Endothelial cell (in vitro differentiated cells): ENCODE measurements at places on chromosomes 11 and 22. TPM values are rescaled to one million over a fixed set of nuclear protein-coding genes. Genes with fewer than 3 reads are reported as not detected.

GRCh38 chr11:76436020-76436419 is 8.8 kb upstream of the EMSY start:
- DNase-seq, result no peak

DNA sequence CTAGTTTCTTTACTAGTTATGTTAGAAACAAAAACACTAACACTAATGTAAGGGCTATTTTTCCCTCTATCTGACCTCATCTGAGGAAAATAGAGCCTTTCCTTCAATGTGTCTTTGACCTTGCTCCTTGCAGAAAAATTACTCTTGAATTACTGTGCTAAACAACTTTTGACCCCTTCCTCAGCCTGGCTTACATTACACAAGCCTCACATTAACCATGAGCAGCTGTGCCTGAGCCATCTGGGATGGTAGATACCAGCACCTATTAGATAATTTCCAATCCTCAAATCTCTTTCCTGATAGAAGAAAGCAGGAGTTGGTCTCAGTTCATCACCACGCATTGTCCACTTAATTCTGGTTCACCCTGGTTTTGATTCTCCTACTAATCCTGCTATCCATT is 134.4 kb upstream of the NCAM1 start:
- DNase-seq, result no peak

The PYGM gene
- 0.26 TPM for total RNA-seq

GRCh38 chr11:118703563-118704106 is 24.2 kb upstream of the TREH start:
- DNase-seq, result no peak

The PDE3B gene
- total RNA-seq, result 4.0 TPM

The CSRP3 gene
- not detected for total RNA-seq

The LDLRAD3 gene
- 28.5 TPM for total RNA-seq

- DNase-seq, result no peak
Measured at GRCh38 chr11:17145972-17146371, 61.8 kb downstream of the PIK3C2A start.

DNA sequence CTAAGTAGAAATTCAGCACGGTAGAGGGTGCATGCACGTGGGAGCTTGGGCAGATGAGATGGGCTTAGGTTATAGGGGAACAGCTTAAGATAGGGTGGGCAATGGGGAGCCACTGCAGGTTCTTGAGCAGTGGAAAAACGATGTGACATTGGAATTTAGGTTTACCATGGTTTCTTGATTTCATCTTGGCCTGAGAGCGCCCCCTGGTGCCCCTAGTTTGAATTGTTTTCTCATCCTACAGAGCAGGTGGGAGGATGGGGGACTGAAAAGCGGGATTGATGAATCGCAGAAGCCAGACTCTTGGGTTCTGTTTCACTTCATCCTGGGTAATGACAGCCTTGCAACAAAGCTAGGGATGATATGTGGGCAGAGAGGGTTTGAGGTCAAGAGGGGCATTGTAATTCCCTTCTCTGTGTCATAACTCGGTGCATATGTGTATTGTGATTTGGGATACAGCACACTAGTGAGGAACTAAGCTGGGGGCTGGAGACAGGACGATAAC is 6.7 kb upstream of the MCAM start:
- DNase-seq, result peak; percentile 84

GRCh38 chr11:115503886-115504275 is 334 bp downstream of the CADM1 start:
- DNase-seq, result no peak

DNA sequence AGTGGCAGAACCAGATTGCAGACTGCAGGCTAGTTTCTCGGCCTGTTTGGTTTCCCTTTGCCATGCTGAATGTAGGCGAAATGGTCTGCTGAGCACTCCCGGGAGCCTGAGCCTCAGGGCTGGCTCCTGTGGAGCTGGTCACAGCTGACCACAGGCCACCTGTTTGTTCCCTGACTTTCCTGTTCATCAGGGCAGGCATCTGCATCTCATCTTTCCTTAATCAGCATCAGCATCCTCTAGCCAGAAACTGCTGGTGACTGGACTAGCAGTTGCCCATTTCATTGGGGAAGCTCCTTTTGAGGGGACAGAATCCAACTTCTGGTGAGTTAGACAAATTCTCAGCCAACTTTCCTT is 20.2 kb upstream of the C11orf96 start:
- DNase-seq, result no peak

DNA sequence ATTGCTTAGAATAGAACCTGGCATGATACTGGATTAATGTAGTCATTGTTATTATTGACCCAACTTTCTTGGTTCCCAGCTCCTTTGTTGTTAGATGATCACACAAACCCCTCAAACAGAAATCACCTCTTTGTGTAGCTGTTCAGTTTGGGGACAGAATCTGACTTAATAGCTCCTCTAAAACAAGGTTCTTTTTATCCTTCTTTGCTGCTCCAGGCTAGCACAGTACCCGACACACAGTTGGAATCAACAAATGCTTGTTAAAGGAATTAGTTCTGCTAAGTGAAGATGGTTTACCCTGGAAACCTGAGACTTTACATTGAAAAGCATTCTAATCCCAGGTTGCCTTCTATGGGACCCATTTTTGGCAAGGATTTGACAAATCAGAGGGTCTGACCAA is 43.9 kb downstream of the GAB2 start:
- DNase-seq, result no peak

DNA sequence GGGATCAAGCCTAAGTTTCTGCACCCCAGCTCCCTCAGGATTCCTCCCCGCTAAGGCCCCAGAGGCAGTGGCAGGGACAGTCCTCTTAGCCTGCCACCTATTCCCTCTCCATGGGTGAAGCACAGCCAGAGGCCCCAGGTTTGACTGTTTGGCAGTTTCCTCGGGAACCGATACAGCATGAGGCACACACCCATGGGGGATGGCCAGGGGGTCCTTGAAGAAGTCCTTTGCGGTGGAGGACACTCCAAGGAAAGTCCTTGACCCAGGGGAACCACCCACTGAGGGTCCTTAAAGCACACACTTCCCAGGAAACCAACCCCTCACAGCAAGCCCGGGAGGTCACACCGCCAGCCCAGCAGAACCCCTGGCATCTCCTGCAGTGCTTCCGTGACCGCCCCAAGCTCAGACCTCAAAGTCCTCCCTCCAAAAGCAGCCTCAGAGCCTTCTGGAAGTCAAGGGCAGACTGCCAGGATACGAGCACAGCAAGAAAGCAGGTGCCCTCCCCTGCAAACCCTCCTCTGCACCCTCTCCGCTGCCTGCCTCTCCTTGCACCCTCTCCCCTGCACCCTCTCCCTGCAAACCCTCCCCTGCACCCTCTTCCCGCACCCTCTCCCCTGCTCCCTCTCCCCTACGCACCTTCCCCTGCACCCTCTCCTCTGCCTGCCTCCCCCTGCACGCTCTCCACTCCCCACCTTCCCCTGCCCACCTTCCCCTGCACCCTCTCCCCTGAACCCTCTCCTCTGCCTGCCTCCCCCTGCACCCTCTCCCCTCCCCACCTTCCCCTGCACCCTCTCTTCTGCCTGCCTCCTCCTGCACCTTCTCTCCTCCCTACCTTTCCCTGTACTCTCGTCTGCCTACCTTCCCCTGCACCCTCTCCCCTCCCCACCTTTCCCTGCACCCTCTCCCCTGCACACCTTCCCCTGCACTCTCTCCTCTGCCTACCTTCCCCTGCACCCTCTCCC is 1.4 kb downstream of the SIGIRR start:
- no peak for DNase-seq
